ENCODE measurements at places on chromosomes 3 and 15.

DNA sequence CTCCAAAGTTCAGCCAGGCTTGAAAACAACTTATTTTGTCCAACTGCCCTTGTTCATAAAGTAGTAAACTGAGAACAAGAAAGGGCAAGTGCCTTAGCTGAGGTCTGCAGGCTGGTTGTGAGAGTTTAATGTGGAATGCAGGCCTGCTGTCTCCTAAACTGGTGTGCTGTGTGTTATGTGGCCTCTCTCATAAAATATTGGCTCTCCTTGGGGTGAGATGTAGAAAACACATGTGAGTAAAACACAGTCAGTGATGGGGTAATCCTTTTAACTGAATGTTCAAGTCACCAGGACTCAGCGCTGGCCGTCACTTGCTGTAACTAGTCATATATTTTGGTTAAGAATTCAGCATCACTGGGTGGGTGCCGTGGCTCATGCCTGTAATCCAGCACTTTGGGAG is 7.1 kb upstream of the ST6GAL1 start:
- no peak for DNase-seq

DNA sequence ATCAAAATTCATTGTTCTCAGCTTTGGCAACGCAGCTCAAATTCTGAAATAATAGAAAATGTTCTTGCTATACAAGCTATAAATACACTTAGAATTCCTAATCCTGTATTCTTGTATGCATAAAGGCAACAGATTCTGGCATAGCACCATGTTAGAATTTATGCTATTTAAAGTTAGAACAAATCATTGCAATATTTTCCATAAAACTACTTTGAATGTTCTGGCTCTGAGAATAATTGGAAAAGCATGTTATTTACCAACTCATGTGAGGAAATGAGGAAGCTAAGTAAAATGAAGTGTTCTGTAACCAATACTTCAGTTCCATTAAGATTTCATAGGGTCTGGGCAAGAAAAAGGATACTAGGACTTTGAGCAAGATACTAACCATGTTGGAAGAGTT is 888.9 kb downstream of the SQOR start:
- no peak for DNase-seq

- DNase-seq: no peak
Measured at GRCh38 chr15:88908123-88908522, 5.1 kb downstream of the MFGE8 start.

- no peak for DNase-seq
Measured at GRCh38 chr3:154131830-154132229, 10.6 kb downstream of the ARHGEF26 start.

DNA sequence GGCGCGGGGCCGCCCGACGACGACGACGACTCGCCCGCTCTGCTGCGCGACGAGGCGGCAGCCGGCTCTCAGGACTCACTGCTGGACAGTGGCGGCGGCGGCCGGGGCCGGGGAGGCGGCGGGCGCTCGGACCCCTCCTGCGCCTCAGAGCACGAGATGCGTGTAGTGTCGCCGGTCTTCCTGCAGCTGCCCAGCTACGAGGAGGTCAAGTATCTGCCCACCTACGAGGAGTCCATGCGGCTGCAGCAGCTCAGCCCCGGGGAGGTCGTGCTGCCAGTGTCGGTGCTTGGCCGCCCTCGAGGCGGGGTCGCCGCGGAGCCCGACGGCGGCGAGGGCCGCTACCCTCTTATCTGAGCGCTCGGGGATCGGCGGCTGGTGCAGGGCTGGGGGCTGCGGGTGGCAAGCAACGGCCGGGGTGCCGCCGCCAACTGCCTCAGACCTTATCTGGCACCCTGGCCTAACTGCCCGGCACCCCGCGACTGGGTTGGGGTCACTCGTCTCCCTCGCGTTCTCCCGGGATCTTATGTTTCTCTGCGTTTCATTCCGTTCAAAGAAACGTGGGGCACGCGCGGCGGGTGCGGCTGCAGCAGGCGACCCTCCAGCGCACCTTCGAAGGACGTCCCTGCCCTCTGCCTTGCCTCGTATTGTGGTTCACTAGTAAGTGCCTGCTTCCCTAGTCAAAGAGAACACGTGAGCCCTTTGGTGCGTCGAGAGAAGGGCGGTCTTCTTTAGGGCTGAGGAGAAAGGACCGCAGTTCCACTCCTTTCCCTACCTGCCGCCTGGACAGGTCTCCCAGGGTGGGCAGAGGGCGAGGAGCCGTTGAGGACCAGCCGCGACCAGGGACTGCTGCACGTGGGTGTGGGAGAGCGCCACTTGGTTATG is 1.0 kb downstream of the C3orf80 start:
- no peak for DNase-seq

GRCh38 chr3:169085827-169086226 is 577.7 kb downstream of the MECOM start:
- no peak for DNase-seq

GRCh38 chr15:90184786-90185704 is 16.1 kb upstream of the SEMA4B start:
- DNase-seq: no peak

GRCh38 chr3:154243353-154243752 is 80.9 kb downstream of the DHX36 start:
- no peak for DNase-seq

GRCh38 chr15:40263024-40263754 is 19.7 kb downstream of the ANKRD63 start:
- DNase-seq: no peak

- DNase-seq: no peak
Measured at GRCh38 chr3:157109267-157110141, 50.4 kb downstream of the CCNL1 start.

DNA sequence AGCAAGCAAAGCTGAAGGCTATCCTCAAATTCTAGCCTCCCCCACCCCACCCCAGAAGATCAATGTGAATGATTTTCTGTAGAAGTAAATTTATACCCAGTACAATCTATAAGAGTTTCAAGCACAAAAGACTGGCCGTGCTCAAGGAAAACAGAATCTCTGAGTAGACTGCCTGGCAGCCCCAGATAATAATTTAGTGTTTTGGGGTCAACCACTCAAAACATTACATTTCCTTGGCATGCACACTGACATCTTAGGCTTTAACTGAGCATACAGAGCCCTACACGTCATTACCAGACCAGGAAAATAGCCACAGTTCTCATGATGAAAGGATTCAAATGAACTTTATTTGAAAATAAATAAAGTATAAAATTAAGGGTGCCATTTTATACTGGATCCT is 376.5 kb downstream of the TBL1XR1 start:
- no peak for DNase-seq

DNA sequence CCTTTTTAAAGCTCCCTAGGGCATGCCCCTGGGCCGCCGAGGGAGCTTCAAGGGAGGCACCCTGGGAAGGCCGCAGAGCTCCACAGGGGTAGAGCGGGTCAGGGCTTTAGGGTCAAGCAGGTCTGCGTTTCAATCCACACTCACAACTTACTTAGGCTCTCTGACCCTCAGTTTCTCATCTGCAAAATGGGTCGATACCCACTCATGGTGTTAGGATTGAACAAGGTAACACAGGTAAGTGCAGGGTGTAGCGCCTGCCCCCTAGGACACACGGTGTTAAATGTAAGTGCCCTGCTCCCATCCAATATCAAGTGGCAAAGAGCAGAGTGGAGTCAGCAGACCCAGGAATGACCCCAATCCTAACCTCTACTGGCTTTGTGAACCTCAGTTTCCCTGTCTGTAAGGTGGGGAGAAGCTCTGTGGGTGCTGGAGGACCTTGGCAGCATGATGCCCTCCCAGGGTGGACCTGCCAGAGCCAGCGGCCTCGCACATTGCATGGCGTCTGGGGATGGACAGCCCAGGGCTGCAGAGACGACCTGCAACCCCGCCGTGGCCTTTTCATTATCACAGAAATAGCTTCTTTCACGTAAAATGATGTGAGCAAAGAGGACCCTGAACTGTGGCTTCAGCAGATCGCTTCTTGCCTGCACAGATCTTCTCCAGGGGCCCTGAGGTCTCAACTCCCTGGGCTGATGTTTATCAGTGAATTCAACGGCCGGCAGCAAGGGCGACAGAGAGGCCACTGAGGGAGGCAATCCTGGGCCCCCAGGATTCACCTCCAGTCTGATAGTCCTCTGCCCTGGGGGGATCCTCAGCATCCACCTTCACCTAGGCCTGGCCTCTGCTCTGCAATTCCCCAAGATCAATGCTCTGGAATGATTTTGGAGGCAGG is 138.5 kb downstream of the CHSY1 start:
- DNase-seq: no peak

GRCh38 chr3:172647823-172648222 is 63.0 kb downstream of the NCEH1 start:
- no peak for DNase-seq

GRCh38 chr3:154121701-154122551 is 736 bp downstream of the ARHGEF26 start:
- DNase-seq: no peak

- DNase-seq: no peak
Measured at GRCh38 chr3:14329116-14329830, 73.1 kb upstream of the SLC6A6 start.

DNA sequence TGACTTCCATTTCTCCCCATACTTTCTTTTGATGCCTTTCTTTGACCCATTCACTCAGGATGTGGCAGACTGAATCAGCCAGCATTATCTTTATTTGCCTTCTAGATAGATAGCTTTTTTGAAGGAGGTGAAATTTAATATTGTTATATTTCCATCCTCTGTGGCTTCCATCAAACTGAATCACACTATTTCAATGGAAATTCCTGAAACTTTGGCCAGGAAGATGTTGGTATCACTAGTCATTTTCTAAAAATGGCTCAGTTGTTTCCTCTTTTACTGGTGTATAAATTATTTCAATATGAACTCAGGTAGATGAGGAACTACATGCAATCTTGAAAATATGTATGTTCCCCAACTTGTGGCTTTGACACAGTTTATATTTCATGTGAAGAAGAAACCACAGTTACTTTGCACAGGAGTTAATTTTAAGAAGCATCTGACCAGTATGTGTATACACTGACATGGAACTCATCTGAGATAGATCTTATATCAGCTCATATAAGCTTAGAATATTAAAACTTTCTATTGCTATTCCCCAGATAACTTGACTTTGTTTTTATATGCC is 248.3 kb downstream of the CGGBP1 start:
- DNase-seq: no peak

- no peak for DNase-seq
Measured at GRCh38 chr3:53320697-53321096, 26.6 kb downstream of the DCP1A start.

GRCh38 chr3:149382101-149382467 is 4.6 kb upstream of the TM4SF1 start:
- no peak for DNase-seq

DNA sequence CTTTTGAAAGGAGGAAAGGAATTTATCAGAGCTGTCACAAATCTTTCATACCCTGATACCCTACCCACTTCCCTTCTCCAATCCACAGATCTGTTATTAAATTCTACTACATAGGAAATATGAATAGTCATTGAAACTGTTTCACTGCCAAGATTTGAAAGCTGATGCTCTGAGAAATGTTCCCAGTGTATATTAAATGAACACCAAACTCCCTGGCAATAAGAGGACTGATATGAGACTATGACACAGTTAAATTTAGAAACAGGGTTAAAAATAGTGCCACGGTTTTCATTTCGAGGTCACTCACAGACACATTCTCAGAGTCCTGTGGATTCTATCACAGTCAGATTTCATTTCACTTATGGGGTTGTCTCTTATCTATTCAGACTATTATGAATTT is 27.2 kb upstream of the GBE1 start:
- no peak for DNase-seq

GRCh38 chr3:136427236-136427635 is 177.1 kb downstream of the PCCB start:
- DNase-seq: no peak

DNA sequence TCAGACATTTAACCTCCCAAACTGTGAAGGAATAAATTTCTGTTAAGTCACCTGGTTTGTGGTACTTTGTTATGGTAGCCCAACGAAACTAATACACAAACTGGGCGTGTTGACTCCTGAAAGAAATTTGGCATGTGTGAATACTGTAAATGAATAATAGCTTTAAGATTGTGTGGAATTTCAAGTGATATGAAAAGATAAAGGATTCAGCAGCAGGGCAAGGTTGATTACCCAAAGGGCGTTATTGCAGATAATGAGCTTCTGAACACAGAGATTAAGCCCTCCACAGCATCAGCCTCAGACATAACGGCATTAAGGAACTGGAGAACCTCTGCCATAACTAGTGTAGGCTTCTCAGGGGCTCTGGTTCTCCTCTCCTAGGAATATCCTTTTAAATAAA is 451.5 kb upstream of the NECTIN3 start:
- no peak for DNase-seq

- DNase-seq: no peak
Measured at GRCh38 chr3:149180057-149180573, 41.5 kb downstream of the CP start.

GRCh38 chr3:9627901-9628633 is 21.2 kb upstream of the MTMR14 start:
- no peak for DNase-seq

GRCh38 chr3:132624790-132625189 is 27.7 kb downstream of the ACKR4 start:
- DNase-seq: no peak

DNA sequence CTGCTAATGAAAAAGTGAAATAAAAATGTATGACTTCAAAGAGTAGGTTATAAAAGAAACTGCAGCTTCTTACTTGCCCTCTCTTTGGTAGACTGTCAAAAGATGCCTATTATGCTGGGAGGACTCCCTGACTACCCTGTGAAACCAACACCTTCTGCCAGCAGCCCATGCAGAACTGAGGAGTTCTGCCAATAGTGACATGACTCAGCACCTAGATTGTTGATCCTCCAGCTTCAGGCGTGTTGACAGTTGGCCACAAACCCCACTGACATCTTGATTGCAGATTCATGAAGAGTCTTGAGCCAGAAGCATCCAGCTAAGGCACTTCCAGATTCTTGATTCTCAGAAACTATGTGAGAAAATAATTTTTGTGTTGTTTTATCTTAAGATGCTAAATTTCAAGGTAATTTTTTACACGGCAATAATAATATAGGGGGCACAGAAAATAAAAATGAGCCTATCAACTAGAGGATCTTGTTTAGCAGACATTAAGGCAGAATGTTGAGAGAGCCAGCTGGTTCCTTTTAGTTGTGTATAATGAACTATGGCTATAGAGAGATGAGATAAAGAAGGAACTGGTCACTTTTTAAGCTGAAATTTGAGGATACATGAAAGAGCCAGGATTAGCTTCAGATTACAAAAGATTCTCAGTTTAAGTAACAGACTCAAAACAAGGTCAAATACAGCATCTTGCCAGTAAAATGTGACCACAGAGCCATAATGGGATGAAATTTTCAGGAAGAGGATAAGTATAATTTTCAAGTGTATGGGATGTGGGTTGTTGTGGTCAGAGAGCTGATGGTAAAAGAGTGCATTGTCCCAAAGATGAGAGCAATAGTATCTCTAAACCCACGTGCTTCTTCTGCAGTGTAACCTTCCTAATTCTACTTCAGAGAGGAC is 588.7 kb upstream of the CBLB start:
- DNase-seq: no peak

GRCh38 chr3:193948459-193948858 is 187.5 kb upstream of the HES1 start:
- no peak for DNase-seq

- DNase-seq: no peak
Measured at GRCh38 chr3:140187656-140188221, 252.8 kb downstream of the CLSTN2 start.

- DNase-seq: no peak
Measured at GRCh38 chr15:36506733-36507356, 72.6 kb upstream of the CDIN1 start.

GRCh38 chr15:92073044-92073785 is 219.7 kb downstream of the SLCO3A1 start:
- DNase-seq: no peak

- no peak for DNase-seq
Measured at GRCh38 chr3:58560771-58561311, 16.4 kb downstream of the FAM107A start.
